ENCODE measurements at places on chromosomes 7 and 10.

- no peak for DNase-seq
These were observed 138.1 kb upstream of the EFCAB10 start for GRCh38 chr7:105719395-105719794.

GRCh38 chr10:127619546-127620325, 70.6 kb downstream of the NPS start:
- DNase-seq = no peak

- DNase-seq = no peak
These were observed 133.3 kb downstream of the MPP7 start for GRCh38 chr10:28169525-28169924.

DNA sequence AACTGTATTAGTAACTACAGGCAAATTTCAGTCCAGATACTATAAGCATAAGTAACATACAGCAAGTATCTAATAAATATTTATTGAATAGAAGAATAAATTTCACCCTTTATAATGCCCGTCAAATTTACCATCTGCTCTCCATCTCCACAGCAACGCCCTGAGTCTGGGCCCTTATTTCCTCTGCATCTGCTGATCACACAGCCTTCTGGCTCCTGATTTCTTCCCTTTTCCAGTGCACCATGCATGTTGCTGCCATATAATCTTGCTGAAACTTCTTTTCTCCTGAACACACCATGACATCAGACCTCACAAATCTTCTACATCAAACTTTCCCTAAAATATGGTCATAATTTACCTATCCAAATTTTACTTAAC, 15.4 kb downstream of the HYCC1 start:
- no peak for DNase-seq

GRCh38 chr7:116224492-116225098, 14.3 kb downstream of the TES start:
- DNase-seq = no peak

GRCh38 chr7:30899630-30900029, 12.0 kb upstream of the AQP1 start:
- DNase-seq = no peak

DNA sequence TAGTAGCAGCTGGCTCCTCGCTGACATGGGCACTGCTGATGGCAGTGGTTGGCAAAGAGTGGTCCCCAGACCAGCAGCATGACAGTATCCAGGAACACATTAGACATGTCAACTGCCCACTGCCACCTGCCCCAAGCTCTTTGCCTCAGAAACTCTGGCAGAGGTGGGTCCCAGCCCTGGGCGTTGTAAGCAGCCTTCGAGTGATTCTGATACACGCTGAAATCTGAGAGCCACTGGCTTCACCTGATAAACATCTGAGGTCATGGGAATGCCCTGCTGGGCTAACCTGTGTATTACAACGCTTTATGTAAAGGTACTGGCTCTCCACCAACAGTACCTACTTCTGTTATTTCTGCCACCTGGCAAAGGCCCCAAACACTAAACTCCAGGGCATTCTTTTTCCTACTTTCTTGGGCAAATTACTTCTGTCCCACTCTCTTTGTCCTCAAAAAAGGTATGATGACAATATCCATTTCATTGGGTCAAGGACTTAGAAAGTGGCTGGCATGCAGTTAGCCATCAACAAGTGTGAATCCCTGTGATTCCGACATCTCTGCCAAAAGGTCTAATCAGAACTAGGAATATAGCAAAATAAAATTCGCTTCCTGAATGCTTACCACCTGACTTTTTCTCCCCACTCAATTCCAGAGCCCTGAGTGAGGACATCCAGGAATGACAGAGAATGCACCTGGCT, 9.2 kb downstream of the SGMS1 start:
- no peak for DNase-seq

Measured in activated T-cell treated with anti-CD3 and anti-CD28 coated beads, Interleukin-2, amount 50 U/mL, for 24 hours (primary cell).